ENCODE measurements at places on chromosomes 6 and 20.

DNA sequence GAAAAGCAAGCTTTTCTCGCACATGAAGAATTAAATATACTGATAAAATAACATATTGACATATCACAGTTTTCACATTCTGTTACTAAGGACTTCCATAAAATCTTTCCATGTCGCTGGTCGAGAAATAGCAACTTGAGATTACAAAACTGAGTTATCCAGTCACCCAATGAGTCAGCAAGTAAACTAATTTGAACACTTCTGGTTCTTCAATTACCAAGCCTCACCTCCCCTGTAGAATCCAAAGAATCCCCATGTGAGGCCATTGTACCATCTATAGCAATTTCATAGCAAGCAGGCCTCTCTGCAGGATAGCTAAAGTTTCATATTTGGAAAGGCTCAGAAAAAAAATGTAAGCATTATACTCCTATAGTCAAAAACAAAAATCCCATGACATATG lies 87.3 kb downstream of the PKHD1 start:
- DNase-seq, result no peak

GRCh38 chr6:122363769-122364483 lies 35.5 kb upstream of the HSF2 start:
- no peak for DNase-seq

- DNase-seq, result no peak
Measured at GRCh38 chr20:57198132-57199072, 68.0 kb downstream of the BMP7 start.

DNA sequence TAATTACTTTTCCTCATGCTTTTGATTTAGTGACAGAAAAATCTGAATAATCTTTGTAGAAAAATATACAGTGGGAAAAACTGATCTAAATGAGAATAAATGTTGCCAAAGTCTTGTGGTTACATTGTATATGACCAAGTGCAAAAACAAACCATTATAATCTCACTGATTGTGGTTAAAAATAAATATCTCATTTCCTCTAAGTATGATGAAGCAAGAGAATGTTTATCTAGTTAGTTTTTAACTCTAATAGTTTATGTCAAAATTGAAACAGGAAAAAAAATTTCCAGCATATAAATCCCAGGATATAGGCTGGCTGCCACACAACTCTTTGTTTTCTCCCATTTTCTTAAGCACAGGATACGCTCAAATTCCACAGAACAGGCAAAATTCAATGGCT lies 392.7 kb upstream of the ID4 start:
- no peak for DNase-seq

DNA sequence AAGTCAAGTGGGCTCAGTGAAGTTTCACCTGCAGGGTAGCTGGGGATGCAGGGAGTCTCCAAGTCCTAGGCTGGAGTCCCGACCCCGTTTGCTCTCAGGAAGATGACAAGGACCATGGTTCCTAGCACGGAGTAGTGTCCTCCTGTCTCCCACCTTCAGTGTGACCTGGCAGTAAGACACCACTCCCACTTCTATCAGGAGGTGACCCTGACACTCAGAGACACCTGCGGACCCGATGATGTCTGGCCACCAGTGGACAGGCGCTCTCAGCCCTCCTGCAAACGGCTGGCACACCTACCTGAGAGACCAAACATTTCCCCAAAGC lies 1.1 kb downstream of the SOD2 start:
- no peak for DNase-seq

DNA sequence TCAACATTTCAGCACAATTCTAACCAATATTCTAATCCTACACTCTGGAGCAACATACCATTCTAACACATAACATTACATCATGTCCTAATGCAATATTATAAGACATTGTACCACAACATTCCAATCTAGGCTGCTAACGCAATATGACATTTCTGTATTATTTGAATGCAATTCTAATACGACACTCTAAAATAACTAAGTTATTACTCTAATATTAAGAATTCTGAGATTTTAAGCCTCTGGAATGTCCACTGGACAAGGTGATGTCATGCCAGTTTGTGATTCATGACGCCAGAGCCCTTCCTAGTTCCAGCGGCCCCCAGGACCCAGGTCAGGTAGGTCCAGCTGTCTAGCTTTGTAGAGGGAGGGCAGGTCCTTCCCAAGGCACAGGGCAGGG lies 69.7 kb upstream of the SIRPA start:
- no peak for DNase-seq

DNA sequence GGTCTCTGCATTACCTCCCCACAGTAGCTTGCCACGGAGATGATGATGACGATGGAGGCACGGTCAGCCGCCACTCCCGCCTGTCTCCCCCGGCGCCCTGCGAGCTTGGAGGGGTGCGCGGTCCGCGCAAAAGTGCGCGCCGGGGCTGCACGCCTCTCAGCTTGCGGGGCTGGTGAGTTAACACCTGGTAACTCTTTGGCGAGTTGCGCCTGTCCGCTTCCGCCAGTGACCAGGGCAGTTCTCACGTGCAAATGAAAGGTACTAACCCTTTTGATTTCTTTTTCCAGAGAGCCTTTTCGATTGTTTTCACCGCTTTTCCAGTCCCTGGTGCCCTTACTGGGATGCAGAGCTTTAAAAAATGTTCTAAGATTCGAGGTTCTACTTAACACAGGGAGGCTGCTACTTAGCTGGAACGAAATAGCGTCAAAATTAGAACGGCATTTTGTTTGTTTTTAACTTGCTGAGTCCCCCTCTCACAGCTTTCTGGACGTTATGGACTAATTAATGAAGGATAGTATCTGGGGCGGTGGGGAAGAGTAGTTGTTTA lies 6.2 kb downstream of the GRIK2 start:
- no peak for DNase-seq

DNA sequence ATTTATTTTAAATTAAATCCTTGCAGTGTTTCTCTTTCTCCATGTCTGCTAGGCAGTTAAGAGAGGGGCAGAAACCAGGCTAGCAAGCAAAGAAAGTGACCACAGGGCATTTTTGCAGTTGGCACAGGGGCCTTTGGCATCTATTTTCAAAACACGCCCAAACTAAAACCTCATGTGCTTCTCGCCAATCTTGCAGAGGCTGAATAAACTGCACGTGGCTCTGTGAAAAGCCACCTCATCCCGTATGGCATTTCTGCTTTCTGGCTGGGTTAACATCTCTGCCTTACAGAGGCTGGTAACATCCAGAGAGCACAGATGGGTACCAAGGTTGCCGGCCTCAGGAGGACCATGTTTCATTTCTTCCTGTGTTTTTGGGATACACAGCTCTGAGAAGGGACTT lies 54.6 kb downstream of the GJA10 start:
- DNase-seq, result no peak

DNA sequence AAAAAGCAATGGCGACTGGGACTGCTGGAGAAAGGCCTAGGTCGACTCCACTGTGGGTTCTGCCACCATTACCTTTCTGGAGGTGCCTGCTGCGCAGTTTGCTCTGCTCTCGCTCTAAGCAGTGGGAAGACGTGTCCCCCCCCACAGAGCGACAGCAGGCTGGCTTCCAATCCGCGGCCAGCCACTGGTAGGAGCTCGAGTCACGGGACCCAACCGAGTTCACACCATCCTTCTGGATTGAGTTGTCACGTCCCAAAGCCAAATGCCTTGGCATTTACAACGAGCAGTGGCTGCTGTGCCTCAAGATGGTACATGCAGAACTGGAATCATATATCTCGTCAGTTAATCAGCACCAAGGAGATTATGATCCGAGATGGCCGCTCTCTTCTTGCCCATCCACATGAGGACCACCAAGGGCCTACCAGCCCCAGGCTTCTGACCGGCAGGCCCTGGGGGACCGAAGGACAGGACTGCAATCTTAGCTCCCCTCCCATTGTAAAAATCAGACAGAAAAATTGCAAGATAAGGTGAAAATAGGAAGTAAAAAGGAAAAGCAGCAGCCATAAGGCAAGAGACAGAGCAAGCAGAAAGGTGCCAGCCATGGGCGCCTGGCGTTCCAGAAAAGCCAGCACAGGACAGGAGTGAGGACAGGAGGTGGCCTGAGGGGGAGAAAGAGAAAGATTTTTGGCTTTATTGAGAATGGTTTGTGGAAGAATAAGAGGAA lies 74.4 kb downstream of the TRAM2 start:
- DNase-seq, result no peak

DNA sequence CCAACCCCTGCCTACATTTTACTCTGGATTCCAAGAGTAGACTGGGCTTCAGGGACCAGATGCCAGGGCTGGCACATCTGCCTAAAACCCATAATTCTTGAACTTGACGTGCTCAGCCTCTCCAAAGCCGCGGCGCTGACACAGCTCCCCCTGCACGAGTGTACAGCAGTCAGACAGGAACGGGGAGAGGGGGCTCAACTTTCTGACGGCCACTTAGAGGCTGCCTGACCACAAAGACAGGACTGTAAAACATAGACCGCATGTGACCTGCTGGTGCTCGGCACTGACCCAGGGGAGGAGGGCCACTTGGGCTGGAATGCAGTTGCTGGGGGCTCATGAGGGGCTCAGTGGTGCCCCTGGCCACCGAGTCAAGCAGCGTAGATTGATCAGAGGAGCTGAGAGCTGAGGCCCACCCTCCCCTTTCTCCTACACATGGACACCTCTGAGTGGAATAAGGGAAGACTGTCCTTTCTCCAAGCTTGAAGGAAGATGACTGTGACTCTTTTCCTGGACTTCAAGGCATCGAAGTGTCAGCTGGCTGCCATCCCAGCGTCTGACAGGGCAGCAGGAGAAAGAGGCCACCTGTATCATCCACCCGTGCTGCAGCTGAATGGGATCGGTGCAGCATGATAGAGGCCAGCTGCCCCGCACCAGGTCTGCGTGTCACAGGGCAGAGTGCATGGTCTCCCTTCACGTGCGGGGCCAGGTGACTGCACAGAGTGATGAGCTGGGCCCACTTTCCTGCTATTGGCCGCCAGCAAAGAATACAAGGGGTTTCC lies 171.3 kb upstream of the AGPAT4 start:
- DNase-seq, result no peak

- DNase-seq, result no peak
Measured at GRCh38 chr6:37027036-37027720, 21.7 kb downstream of the FGD2 start.

DNA sequence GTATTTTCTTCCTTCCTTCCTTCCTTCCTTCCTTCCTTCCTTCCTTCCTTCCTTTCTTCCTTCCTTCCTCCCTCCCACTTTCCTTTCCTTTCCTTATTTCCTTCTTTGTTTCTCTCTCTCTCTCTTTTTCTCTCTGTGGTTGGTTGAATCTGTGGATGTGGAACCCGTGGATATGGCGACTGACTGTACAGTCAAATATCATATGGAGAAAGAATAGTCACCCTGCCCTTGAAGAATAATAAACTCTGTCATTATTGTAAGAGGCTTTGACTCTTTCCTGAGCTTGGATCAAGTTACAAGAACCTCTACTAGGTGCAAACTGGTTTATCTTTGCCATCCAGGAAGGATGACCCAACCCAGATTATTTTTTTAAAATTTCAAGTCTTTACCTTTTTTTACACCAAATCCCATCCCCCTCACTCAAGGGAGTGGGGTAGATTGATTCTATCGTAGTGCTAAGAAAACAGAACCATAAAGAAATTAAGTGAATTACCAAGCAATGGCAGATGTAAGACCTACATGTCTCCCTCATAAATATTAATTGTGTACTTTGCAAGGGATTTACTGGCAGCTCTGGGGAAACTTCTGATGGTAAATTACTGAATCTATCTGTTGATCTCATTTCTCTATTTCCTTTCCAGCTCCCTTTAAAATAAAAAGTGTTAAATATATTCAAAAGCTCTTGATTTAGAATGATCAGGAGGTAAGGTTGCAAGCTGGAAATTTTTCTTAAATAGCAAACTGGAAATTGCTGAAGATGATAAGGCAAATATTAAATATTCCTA lies 667.5 kb downstream of the UTRN start:
- DNase-seq, result no peak

GRCh38 chr20:50724851-50725723 lies 6.3 kb upstream of the PARD6B start:
- DNase-seq, result no peak

GRCh38 chr20:37649017-37649416 lies 44.8 kb upstream of the CTNNBL1 start:
- DNase-seq, result no peak

GRCh38 chr20:11140359-11140758 lies 466.6 kb upstream of the JAG1 start:
- no peak for DNase-seq

DNA sequence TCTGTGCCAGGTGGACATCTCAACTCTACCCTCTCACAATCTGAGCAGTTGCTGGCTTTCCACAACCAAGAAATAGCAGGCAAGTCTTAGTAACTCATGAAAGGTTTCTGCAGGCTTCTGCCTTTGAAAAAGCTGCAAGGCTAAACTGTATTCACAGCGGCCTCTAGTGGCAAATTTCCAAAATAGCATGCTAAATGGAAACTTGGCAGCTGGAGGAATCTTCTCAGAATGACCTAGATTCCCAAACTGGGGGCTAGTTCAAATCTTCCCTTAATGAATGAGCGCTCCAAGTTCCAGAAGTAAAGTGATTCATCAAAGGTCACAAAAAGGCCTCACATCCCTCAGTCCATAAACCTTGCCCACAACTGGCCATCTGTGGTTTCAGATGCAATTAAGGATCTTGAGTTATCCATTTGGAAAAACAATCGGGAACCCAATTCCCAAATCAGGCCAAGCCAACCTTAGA lies 11.9 kb upstream of the CPNE5 start:
- DNase-seq, result no peak

DNA sequence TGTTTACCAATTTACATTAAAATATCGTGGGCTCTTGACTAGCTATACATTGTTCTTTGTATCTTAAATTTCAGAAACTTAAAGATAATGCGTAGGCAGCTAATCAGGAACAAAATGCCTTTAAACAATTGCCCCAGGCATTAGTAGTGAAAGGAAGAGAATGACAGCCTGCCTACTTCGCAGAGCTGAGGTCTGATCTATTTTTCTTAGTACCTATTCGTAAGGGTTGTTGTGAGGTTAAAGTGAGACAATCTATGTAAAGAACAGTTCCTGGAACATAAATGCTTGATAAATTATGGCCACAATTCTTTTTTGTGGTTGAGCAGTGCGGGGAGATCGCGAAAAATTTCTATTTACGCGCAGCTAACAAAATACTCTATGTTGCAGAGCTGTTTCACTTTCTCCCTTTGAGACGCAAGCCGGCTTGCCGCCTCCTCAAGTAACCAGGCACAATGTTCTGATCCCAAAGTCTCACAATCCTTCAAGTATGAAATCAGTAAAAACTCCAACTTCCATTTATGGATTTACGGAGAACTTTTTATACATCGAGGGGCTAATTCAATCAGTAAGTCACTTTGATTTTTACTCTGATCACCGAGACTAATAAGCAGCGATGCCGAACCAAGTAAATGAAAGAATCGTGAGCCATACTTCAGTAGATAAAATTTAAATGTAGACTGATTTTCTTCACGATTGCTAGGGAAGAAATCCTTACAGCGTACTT lies 878 bp upstream of the PNRC1 start:
- no peak for DNase-seq

GRCh38 chr6:35052694-35053565 lies 88.2 kb downstream of the TCP11 start:
- no peak for DNase-seq

DNA sequence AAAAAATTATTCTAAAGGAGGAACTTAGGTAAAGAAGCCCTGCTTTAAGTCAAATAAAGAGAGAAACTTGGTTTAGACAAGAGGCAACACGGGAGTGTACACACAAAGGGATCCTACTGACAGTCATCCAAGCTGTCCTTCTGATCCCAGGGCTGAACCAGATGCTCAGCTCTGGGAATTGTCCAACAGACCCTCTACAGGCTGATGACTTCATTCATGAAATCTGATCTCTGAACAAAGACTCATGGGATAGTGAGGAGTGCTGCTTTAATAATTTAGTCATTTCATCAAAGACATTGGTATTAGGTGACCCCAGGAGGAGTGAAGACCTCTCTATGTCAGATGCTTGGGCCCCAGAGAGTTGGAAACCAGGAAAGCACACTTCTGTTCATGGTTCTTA lies 65.6 kb upstream of the ARMH2 start:
- DNase-seq, result no peak
